ENCODE measurements at places on chromosomes 13 and 19.

- peak overlapping the region; percentile 92 for H3K4me3 ChIP-seq
- H3K27me3 ChIP-seq = no peaks in the 10 kb centered on the region
- DNase-seq = peak; percentile 85
- H3K36me3 ChIP-seq = peaks cover 17% of the 10 kb centered on the region
These were observed 566 bp downstream of the TIMM13 start for GRCh38 chr19:2426611-2427428.

GRCh38 chr13:21181671-21182070 is 5.2 kb downstream of the MRPL57 start:
- H3K36me3 ChIP-seq = peaks cover 5% of the 10 kb centered on the region
- H3K4me1 ChIP-seq = no peaks in the 10 kb centered on the region
- no peak for DNase-seq

- no peaks in the 10 kb centered on the region for H3K36me3 ChIP-seq
- H3K4me3 ChIP-seq = no peak overlapping the region
- H3K27ac ChIP-seq = peak overlapping the region; percentile 7
- H3K27me3 ChIP-seq = no peaks in the 10 kb centered on the region
- peaks cover 6% of the 10 kb centered on the region for H3K4me1 ChIP-seq
- no peak for DNase-seq
These were observed 41.6 kb downstream of the RFX2 start for GRCh38 chr19:6068711-6069110.

DNA sequence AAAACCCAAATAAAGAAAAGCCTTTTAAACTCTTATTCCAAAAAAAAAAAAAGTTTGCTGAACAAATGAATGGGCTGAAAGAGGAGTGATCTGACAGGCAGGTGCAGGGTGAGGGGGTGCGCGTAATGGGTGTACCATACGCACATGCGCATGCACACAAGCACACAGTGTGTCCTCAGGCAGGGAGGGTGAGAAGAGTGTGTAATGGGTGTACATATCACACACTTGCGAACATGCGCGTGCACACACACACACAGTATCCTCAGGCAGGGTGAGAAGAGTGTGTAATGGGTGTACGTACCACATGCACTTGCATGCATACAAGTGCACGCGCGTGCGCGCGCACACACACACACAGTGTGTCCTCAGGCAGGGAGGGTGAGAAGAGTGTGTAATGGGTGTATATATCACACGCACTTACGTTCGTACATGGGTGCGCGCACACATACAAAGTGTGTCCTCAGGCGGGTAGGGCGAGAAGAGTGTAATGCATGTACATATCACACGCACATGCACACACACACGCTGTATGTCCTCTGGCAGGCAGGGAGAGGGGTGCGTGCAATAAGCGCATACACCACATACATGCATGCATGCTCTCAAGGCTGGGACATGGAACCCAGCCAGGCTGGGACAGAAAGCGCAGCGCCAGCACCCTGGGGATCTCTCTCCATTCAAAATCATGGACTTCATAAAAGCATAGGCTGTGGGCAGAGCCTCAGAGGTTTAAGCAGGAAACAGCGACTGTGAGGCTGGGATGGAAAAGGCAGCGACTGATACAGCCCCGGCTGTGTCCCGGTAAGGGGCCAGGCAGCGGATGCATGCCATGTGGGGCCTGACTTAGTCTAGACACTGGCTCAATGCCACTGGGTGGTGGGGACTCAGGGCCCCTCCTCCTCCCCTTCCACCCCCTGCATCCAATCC is 70.4 kb downstream of the CEBPG start:
- H3K27ac ChIP-seq = no peak overlapping the region
- no peak overlapping the region for H3K4me3 ChIP-seq
- no peaks in the 10 kb centered on the region for H3K27me3 ChIP-seq
- no peaks in the 10 kb centered on the region for H3K36me3 ChIP-seq
- H3K4me1 ChIP-seq = no peaks in the 10 kb centered on the region
- DNase-seq = no peak

DNA sequence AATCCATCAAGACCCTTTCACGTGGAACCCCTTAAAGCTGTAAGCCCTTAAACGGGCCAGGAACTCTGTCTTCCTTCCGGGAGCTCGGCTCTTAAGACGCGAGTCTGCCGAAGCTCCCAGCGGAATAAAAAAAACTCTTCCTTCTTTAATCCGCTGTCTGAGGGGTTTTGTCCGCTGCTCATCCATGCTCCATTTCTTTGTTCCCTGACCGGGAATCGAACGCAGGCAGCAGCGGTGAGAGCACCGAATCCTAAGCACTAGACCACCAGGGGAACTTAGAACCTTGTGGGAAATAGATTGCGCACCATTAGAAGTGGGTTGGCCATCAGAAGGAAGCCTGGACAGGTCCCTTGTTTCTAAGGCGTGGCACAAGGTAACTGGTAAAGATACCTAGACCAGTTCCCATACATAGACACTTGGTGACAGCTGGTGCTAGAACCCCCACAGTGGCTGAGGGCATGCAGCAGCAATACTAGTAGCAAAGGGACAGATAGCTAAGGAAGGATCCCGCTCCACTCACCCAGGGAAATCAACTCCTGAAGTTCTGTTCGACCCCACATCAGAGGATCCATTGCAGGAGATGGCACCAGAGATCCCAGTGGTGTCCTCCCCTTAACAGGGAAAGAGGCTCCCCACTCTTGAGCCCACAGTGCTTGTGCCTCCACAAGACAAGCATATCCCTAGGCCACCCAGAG is 1.5 kb upstream of the RGCC start:
- H3K27ac ChIP-seq = no peak overlapping the region
- H3K4me1 ChIP-seq = peaks cover 5% of the 10 kb centered on the region
- DNase-seq = peak; percentile 56
- peaks cover 95% of the 10 kb centered on the region for H3K27me3 ChIP-seq
- H3K36me3 ChIP-seq = no peaks in the 10 kb centered on the region

All from endodermal cell (in vitro differentiated cells).